ENCODE measurements at places on chromosomes 12 and 14. TPM values are rescaled to one million over a fixed set of nuclear protein-coding genes. Genes with fewer than 3 reads are reported as not detected.
A peak's percentile ranks its signal among the peaks of the same experiment; 100 is the strongest.

GRCh38 chr12:29694002-29694401, 89.7 kb downstream of the TMTC1 start:
- no peak for DNase-seq

GRCh38 chr12:81034926-81035325, 43.0 kb upstream of the ACSS3 start:
- no peak for DNase-seq

DNA sequence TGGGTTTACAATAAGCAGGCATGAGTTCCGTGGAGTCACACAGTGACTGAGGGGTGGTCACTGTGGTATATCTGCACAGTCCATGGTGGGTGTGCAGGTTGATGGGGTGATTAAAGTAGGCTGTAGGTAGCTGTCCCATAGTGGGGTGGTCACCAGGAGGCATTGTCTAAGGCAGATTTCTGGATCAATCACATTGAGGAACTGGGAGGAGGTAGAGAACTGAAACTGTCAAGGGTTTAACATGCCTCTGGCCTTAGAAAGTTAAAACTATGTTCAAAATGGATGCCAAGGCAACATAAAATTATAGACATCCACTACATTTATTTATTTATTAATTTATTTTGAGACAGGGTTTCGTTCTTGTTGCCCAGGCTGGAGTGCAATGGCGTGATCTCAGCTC, 8.3 kb downstream of the ADCK1 start:
- no peak for DNase-seq

The KRT79 gene
- not detected for total RNA-seq

- DNase-seq: peak; percentile 80
Observed at GRCh38 chr14:24310646-24311604, at the start of gene LTB4R. Gene LTB4R (plus strand): TSS chr14:24311502. CDS start chr14:24315652, 4,150 bp downstream.

DNA sequence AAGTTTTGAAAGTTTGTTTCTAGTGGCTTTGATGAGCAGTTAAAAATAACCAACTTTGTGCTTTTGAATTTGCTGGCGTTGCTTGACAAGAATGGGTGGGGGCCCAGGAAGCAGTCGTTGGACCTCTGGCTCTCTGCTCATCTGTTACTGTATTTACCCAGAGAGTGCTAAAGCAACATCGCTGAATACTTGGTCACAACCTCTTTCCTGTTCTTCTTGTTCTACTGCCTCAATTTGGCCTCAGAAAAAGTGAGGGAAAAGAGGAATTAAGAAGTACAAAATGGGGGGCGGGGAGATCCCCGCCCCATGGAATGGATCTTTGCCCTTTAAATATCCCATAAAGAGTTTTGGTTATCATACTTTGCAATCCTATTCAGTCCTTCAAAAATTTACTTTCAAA, 221.5 kb upstream of the G2E3 start:
- no peak for DNase-seq

- peak; percentile 81 for DNase-seq
Observed at GRCh38 chr14:103629503-103630121, 601 bp downstream of the KLC1 start.

DNA sequence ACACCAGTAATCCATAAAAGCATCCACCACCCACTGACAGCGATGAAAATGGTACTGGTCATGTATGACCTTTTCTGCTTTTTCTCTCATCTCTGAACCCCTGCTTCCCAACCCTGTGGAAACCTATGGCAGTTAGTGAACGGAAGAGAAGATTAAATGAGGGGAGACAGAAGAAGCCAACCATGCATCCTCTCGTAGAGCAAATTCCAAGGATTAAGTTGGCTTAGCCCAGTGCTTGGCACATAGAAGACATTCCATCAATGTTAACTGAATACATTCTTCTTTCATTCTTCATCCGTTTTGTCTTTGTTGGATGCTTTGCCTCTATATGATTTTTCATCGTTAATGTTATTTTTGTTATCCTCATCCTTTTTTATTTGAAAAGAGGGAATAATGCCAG, 339.7 kb upstream of the FLRT2 start:
- DNase-seq: no peak

DNA sequence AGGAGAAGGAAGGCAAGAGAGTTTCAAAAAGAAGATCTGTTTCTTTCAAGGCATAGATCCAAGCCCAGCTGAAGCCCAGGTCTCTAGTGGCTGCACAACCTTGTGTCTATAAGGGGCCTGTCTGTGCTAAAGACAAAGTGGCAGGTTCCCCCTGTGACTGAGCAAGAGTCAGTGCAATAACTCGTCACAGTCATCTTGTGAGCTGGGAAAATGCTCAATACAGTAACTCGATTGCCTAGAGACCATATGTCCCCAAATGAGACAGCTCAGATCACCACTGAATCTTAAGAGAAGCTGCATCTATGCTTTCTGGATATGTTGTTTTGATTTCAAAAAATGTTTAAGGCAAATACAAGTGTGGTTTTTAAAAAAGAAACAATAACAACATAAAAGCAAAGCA, 24.2 kb downstream of the ST8SIA1 start:
- DNase-seq: no peak

- no peak for DNase-seq
Observed at GRCh38 chr12:110931315-110931728, 10.9 kb upstream of the MYL2 start.

- DNase-seq: no peak
Observed at GRCh38 chr12:93943780-93944179, 204.6 kb upstream of the PLXNC1 start.

The GALNT16 gene
- 8.1 TPM for total RNA-seq

- DNase-seq: no peak
Observed at GRCh38 chr14:39229222-39229543, 4.5 kb upstream of the MIA2 start.

GRCh38 chr12:91935296-91935695, 210.3 kb downstream of the BTG1 start:
- no peak for DNase-seq

GRCh38 chr12:56769868-56770267, 6.7 kb downstream of the HSD17B6 start:
- no peak for DNase-seq

The DIO2 gene
- 2.4 TPM for total RNA-seq

DNA sequence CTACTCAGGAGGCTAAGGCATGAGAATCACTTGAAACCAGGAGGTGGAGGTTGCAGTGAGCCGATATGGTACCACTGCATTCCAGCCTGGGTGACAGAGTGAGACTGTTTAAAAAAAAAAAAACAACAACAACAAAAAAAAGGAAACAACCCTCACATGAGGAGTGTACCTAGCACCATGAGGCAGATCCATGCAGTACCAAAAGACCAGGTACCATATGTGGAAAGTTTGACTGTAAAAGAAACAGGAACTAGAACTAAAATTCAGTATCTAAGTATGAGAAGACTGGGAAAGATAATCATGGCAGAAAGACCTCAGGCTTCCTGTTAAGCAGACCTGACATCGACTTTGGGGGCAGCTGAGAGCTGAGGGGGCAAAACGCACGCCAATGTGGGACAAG, 55.1 kb downstream of the TRAFD1 start:
- peak; percentile 30 for DNase-seq

DNA sequence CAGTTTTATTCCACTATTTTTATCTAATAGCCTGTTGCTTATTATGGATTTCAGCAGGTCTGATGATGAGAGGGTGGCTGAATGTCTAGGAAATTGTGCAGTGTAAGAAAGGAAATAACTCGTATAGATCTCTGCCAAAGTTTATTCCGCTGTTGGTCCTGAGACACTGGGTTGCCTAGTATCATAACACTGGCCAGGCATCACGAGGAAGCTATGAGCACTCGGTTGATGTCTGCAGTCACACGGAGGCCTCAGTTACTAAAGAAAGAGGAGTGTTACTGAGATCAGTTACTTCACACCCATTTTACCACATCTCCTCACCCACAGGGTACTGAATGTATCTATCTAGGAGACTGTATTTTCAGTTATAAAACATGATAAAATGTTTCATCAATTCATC, 21.9 kb downstream of the BHLHE41 start:
- no peak for DNase-seq

DNA sequence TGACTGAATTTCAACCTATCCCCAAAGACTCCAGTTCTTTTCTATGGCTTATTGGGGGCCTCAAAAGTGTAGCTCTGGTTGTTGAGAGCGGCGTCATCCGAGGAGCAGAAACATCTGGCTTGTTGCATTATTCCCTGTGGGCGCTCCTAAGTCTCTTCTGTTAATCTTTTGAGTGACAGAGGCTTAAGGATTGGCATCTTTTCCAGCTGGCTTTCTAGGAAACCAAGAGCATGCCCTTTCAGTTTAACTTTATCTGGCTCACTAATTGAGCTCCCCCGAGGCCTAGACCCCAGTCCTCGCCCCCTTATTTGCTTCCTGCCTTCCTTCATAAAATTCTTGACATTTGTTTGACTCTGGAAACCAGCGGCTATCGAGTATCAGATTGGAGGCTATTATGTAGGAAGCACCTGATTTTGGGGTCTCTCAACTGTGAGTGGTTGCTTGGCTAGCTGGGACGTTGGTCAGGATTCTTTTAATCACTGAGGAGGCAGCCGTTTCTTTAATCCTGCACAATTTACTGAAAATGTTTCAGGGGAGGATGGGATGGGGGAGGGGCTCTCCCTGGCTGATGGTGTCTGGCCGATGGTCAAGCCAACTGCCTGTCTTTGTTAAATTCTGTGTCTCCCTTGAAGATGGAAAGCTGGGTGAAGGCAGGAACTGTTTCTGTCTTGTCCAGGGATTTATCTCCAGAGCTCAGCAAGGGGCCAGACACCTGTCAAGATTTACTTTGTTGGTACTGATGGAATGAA, 3.1 kb downstream of the SMOC1 start:
- no peak for DNase-seq

The GARIN6 gene
- not detected for total RNA-seq

Measured in sciatic nerve (tissue), 2 donors.